SK-N-DZ (cell line): ENCODE measurements at places on chromosomes 5 and 9.

- DNase-seq: no peak
Observed at GRCh38 chr5:145375521-145375920, 459.6 kb downstream of the PRELID2 start.

DNA sequence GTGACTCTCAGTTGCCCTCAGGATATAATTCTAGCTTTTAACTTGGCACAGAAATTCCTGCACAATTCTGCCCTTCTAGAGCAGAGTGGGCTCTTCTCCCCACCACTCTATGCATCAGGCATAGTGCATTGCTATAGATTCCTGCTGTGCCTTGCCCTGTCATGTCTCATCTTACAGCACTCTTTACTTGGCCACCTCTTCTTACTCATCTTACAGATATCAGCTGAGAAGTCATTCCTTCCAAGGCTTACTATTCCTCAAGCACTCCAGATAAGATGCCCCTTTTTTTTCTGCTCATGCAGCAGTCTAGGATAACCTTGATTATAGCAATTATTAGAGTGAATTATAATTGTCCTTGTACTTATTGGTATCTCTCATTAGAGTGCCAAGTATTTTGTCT lies 5.6 kb downstream of the FAM221B start:
- no peak for DNase-seq

GRCh38 chr5:37738057-37738691 lies 101.7 kb downstream of the GDNF start:
- no peak for DNase-seq

DNA sequence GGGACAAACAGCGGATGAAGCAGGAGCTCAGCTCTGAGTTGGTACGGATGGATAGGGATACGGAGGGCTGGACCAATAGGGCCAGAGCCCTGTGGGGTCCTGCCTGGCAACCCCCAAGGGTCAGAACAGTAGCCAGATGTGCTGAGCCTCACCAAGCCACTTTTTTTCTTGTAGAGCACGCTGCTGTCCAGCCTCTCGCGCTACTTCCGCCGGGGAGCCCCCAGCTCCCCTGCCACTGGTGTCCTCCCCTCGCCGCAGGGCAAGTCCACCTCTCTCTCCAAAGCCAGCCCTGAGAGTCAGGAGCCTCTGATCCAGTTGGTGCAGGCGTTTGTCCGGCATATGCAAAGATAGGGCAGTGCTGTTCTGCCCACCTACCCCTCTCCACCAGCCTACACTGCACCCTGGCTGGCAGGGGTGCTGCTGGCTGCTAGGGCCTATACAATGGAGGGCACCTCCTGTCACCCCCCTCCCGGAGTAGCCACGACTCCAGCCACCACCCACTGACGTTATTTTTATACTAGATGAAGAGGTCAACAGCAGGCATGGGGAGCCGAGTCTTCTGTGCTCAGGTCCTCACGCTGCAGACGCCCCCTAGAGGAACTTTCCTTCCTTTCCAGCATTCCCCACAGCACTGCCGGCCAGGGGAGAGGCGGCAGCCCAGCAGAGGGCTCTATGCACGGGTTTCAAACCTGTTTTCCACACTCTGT lies 21.6 kb downstream of the SH3GLB2 start:
- DNase-seq: peak; percentile 79

- no peak for DNase-seq
Observed at GRCh38 chr5:31901807-31902530, 263.0 kb downstream of the PDZD2 start.

DNA sequence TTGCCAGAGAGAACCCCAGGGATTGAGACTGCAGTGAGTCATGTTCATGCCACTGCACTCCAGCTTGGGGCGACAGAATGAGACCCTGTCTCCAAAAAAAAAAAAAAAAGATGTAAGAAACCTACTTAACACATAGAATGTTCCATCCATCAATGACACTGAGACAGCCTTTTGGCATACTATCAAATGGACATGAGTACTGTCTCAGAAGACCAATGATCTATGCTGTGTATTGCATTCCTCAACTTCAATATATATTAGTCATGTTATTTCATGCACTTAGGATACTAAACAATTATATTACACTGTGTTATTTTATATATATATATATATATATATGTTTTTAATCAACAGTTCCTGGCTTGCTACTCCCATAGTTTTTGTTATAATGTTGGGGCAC lies 57.1 kb upstream of the ANKH start:
- no peak for DNase-seq

GRCh38 chr9:125428060-125428901 lies 166.7 kb downstream of the GAPVD1 start:
- DNase-seq: peak; percentile 52

GRCh38 chr9:76887951-76888350 lies 18.0 kb downstream of the PRUNE2 start:
- no peak for DNase-seq

- no peak for DNase-seq
Observed at GRCh38 chr9:120642129-120642770, 62.3 kb upstream of the CDK5RAP2 start.

- DNase-seq: no peak
Observed at GRCh38 chr9:76255781-76256455, 138.3 kb downstream of the RFK start.

- no peak for DNase-seq
Observed at GRCh38 chr5:14410068-14410393, 171.6 kb upstream of the OTULINL start.

DNA sequence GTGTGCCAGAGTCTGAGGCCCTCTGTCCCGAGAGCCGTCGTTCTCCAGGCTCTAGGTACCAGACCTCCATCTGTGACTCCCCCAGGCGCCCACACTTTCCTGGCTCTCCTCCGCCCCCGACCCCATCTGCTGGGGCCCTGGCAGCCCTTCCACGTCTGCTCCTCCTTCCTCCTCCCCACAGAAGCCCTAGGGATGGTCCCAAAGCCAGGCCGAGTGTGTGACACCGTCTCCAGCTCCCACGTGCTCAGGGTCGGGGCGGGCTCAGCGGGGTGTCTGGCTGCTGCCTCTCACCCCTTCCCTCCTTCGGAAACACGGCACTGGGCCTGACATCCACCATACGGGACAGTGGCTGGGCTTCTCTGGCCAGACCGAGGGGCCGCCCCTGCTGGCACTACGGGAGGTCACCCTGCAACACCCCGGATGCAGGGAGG lies 20.5 kb upstream of the SLC6A19 start:
- DNase-seq: no peak

- no peak for DNase-seq
Observed at GRCh38 chr5:126587551-126588390, 7.2 kb downstream of the ALDH7A1 start.

GRCh38 chr9:74577956-74578355 lies 80.8 kb downstream of the RORB start:
- DNase-seq: no peak

DNA sequence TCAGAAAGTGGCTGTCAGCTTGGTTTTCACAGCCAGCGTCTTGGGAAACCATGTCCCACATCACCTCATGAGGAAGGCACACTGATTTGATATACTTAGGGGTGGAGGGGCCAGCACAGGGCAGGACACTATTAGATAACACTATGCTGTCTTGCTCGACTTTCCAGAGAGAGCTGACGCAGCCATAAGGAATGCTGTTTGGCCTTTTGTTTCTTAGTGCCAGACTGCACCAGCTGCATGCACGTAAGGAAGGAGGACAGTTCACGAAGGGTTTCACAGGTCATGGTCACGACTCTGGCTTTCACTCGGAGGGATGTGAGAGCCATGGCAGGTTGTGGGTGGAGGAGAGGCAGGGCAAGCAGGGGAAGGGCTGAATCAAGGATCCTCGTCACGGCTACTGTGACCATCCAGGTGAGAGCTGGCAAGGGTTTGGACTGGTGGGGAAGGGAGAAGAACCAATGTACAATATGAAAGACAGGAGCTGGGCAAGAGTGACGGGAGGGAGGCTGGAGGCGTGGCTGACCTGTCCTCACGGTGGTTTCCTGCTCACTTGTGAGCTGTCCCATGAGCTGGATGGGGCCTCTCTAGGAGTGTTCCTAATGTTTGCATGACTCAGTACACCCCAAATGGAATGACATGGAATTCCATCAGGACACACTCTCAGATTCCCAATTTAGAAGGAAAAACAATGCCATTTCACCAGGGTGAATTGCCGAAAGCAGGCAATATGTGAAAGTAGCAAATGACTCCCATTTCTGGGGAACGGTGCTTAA lies 61.7 kb downstream of the OTULIN start:
- no peak for DNase-seq

GRCh38 chr9:112233769-112234168 lies 58.7 kb upstream of the SUSD1 start:
- no peak for DNase-seq

DNA sequence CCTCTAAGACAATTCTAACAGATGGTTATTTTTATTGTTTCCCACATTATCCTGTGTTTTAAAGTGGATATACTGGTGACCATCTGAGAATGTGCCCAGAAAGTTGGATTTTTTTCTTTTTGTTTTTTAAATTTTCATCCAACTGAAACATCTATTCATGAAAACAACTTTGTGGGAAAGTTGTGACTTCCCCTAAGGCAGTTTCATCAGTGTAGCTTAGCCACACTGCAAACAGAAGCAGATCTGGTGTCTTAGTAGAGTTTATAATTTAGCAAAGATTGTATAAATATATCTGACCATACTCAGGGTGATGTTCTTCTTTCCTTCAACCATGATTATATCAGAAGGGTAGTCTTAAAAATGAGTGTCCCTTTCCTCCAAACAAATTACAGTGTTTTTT lies 1241.3 kb downstream of the MAT2B start:
- no peak for DNase-seq

- no peak for DNase-seq
Observed at GRCh38 chr5:150448952-150449516, 505 bp downstream of the RPS14 start.

DNA sequence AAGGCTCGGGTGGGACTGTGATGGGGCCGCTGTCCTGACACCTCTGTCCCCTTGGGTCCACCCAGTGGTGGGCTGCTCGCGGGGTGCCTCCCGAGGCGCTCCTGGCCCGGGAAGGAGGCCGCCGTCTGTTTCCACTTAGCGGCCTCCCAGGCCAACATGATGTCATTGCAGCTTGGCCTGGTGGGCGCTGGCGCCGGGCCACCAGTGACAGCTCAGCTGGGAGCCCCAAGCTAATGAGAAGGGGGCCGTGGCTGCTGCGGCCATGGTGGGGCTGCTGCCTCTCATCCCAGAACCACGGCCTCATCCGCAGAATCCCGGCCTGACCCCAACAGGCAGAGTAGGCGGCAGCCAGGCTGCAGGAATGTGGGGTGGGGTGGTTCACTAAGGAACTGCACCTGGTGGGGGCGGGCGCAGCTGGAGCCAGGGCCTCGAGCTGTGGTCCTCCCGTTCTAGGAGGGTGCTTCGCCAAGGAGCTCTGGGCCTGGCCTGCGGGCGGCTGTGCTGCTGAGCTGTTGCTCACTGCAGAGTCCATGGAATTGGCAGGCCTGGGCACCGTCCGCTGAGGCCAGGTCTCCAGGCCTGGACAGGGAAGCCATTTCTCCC lies 123.5 kb upstream of the COL5A1 start:
- DNase-seq: no peak

DNA sequence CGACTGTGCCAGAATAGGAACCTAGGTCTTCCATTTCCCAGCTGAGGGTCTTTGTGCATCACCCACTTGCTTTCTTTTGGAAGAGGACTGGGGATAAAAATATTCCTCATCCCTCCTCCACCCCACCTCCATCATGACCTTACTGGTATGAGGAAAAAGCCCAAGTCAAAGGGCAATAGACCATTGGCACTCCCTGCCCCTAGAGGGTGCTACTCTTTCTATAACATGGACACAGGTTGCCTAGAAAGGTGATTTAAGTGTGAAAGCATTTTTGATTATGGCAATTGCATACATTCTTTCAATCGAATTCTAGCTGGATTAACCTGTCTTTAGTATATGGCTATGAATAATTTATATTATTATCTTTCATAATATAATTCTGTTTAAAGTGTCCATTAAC lies 22.8 kb upstream of the ZNF618 start:
- DNase-seq: no peak

- no peak for DNase-seq
Observed at GRCh38 chr5:132103969-132104391, 30.4 kb downstream of the CSF2 start.

DNA sequence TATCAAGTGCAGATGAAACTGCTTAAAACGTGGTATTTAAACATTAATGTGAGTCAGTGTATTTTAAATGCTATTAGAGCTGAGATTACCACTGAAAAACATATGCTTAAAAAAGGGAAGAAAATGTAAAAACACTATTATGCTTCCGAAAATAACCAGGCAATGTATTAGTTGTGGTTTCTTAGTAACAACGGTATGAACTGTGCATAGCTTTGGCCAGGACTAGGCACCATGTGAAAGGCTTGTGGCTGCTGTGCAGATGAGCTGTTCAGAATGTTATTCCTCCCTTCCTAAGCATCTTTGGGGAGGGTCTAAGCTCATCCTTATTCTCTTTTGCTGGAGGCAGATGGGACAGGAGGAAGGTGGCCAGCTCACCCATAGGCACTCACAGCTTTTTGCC lies 84.9 kb downstream of the NTRK2 start:
- DNase-seq: no peak

DNA sequence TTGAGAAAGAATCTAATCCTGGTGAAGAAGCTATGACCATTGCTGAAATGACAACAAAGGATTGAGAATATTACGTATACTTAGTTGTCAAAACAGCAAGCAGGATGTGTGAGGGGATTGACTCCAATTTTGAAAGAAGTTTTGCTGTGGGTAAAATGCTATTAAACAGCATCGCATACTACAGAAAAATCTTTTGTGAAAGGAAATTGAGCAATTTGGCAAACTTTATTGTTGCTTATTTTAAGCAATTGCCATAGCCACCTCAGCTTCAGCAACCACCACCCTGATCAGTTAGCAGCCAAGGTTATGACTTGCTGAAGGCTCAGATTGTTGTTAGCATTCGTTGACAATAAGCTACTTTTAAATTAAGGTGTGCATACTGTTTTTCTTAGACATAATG lies 22.5 kb upstream of the ARL14EPL start:
- no peak for DNase-seq

DNA sequence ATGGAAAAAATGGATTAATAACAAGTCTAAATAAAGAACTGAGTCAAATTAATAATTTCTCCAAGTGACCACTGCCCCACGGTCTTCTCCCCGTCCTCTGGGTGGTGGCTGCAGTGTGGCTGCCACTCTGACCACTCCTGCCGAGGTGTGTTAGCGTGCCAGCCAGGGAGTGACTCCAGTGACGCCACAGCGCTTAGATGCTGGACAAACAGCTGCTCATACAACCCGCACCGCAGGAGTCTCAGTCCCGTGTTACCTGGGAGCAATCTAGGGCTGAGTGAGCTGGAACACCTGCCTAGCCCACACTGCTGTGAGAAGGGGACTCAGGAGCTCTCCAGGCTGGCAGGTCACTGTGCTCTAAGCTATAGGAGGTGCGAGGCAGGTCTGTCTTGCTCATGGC lies 10.2 kb downstream of the MAPK9 start:
- no peak for DNase-seq

DNA sequence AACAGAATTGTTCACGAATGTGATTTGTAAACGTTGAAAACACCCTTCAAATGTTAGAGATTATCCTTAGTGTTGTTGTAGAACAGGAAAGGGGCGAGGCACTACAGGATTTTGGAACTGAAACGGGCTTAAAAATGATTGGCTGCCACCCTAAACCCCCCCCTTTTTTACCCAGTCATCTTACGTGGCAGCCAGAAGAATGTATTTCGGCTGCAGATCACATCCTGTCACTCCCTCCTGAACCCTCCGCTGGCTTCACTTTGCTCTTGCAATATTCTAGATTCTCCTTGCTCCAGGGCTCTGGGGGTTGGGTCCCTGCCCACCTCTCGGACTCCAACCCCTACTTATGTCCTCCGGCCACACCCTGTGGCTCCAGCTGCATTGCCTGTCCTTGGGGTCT lies 13.9 kb upstream of the UNC5A start:
- no peak for DNase-seq

GRCh38 chr9:136587944-136588662 lies 42.3 kb upstream of the NOTCH1 start:
- DNase-seq: no peak

- DNase-seq: no peak
Observed at GRCh38 chr9:75133396-75133795, 45.1 kb downstream of the OSTF1 start.
